Stimulated activated CD8-positive, alpha-beta memory T cell treated with anti-CD3 and anti-CD28 coated beads, Interleukin-7, amount 100 ng/mL, for 1 hour (primary cell): ENCODE measurements at places on chromosomes 7 and 10.

GRCh38 chr10:126504063-126504760, 115.9 kb upstream of the ADAM12 start:
- no peak for DNase-seq

- DNase-seq, result no peak
Measured at GRCh38 chr10:101367569-101368453, 13.8 kb downstream of the BTRC start.

DNA sequence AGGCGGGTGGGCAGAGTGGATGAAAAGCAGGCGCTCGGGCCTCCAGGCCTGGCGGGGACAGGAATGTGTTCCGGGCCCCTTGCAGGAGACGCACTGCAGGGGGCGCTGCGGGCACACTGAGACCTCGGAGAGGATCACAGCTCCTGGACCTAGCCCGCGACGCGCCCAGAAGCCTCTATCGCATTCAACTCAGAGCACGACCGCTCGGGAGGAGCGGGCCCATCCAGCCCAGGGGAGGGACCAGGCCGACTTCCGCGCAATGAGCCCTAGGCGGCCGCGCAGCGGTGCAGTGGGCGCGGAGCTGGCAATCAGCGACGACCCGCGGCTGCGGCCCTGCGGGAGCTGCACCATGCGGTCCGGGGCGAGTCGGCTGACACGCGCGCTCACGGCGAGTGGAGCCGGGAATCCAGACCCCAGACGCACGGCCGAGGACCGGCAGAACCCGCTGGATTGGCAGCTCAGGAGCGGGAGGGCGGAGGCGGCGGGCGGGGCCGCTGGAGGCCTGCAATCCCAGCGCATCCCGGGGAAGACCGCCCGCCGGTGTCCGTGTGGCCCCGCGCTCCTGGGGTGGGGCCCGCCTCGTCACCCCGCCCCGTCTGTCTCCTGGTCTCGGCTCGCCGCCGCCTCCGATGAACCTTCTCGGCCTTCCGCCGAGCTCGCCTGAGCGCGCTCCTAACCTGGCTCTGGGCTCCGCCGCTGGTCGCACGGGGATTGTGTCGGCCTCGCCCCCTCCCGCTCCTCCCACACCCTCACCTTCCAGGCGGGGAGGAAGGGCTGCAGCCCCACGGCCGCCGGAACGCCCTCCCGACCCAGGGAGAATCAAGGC, 33.5 kb upstream of the GRID1 start:
- DNase-seq, result peak; percentile 89

- DNase-seq, result no peak
Measured at GRCh38 chr10:51257511-51258248, 183.4 kb downstream of the PRKG1 start.

GRCh38 chr10:67676208-67676825, 19.7 kb downstream of the CTNNA3 start:
- DNase-seq, result no peak

DNA sequence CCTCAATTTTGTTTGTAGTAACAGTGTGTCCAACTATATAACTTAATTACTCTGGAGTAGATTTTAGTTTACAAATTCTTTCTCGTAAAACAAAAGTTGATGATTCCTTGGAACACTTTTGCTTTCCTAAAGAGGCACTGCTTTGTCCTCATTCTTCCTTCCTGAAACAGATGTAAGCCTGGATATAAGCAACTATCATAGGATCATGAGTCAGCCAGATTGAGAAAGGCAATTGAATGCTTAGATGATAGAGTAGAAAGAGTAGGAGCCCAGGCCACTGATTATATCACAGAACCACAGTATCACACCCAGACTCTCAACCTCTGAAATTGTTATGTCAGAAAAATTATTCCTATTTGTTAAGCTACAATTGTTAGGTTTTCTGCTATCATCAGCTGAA, 69.9 kb downstream of the TMEM106B start:
- no peak for DNase-seq

DNA sequence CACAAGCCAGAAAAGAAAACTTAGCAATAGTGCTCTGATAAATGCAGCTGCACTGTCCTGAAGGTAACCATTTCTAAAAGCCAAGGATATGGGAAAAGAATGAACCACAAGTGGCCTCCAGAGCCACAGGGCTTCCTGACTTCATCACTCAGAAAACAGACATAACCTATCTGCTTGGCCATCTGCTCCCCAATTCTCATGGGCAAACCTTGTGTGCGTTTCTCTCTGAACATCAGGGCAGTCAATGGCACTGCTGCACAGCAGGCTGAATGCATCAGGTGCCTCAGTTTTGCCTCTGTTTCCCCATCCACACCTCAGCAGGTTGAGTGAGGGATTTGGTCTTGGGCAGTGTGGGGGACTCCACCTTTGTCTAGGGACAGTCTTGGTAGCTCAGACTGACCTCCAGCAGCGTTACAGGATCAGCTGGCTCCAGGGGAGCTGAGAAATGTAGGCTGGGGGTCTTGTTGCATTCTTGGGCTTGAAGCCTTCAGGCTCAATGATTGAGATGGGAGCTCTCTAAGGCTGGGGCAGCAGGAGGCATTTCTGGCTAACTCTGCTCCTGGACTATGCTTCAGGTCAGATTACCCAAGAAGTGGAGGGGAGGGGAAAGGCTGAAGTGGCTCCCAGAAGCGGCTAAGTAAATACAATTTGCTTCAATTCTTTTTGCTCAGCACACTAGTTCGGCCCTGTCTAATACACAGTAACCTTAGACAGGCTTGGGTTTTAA, 23.6 kb upstream of the PDLIM1 start:
- no peak for DNase-seq

DNA sequence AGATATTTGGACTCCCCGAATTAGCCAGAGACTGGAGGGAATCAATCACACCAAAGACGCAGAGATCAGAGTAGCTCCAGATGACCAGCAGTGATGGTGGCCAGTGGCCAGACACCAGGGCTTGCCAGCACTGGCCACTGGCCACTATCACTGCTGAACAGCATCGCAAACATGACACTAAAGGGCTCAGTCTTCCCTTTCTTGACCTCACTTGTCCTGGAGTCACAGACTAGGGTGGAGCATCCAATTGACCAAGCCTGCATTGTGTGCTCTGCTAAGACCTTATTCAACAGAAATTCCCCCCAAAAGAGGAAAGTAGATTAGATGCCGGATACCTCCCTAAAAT, 234.7 kb downstream of the CREB5 start:
- no peak for DNase-seq

- DNase-seq, result no peak
Measured at GRCh38 chr10:48608976-48609375, 4.1 kb upstream of the ARHGAP22 start.

DNA sequence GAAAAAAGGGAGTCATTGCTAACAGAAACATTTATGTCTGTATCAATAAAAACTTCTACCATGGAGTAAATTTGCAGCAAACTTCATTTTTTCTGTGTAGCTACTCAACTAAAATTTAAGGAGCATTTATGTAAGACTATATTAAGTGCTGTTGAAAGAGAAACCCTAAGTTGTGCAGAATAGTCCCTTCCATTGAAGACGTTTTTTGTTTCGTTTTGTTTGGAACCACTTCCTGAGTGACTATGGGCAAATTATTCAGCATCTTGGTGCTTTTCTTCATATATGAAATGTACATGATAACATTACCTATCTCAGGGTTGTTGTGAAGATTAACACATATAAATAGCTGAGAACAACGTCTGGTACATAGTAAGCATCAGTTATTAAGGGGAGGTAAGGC, 24.3 kb downstream of the SEM1 start:
- no peak for DNase-seq

- DNase-seq, result no peak
Measured at GRCh38 chr7:138477081-138477578, 17.1 kb downstream of the TRIM24 start.

GRCh38 chr10:4051641-4052151, 266.7 kb upstream of the KLF6 start:
- DNase-seq, result no peak

GRCh38 chr7:88398459-88398858, 91.8 kb upstream of the STEAP4 start:
- DNase-seq, result no peak

GRCh38 chr10:11424456-11425295, 186.8 kb downstream of the USP6NL start:
- DNase-seq, result no peak

DNA sequence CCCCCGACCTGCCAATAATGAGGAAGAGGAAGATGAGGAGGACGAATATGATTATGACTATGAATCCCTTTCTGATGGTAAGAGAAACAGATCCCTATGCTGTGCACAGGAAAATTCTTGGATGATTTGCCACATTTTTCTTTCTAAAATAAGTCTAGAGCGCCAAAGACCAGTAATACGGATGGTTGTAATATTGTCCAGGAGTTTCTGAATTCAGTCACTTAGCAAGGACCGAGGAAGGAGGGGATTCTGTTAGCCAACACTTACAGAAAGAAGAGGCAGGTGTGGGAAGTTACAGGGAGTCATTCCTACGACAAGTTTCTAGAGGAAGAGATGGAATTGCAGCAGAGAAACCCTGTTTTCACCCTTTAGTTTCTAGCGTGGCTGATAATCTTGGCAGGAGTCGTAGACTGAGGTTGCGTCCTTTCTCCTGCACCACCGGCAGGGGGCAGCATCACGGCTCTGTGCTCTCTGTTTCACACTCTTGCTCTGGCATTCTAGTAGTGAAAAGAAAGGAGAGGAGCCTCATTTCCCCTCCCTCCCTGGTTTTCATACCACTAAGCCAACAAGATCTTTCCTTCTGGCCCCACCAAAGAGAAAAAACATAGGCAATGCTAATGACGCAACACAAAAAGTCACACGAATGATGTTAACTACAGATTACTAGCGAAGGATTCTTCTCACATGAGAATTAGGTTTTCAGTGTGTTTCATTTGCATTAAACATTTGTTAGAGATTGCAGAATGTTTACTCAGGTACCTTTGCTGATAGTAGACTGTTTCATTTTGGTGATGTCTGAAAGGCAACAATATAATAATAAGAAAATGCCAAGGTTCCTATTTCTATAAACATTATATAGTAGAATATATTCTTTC, 82.7 kb downstream of the NOC3L start:
- DNase-seq, result peak; percentile 5

DNA sequence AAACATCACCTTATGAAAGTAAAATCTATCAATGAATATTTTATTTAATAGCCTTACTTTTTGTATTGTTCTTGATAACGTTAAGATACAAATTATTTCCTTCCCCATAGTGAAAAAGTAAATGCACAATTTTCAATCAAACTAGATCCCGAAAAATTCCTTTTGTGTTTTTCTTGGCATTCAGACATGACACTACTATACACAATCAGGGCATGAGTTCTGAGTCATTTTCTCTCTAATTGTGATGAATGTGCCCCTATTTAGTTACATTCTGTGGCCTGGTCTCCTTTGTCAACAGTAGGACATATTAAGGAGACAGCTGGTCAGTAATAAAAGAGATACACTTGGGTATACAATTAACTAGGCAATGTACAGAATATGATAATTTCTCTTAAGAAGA, 19.8 kb downstream of the COL1A2 start:
- no peak for DNase-seq

DNA sequence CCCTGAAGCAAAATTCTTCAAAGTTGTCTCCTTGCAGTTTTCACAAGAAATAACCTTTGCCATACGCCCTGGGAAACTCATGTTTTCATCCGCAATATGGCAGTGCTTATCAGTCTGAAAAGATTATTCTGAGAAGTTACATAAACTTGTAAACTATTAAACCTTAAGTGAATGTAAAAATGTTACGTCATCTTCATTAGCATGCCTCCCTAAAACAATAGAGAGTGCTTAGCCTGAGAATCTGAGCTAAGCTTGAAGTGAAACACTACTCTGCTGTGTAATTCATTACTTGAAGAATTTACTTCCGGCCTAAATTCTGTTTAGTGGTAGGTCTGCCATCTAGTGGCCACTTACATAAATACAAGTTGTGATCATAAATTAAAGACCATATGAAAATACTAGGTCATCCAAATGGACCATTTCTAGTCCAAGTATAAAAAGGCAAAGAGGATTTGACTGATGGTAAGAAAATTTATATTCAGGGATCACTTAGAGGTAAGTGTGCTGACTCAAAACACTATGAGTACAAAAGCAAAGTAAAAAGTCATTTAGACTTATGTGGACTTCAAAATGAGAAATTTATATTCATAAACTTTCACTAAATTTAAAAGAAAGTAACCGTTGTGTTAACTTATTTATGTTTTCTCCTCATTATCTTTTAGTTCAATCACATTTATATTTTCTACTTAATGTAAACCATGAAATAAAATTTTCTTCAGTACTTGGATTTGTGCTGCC, 745.1 kb upstream of the LRRTM3 start:
- DNase-seq, result no peak

DNA sequence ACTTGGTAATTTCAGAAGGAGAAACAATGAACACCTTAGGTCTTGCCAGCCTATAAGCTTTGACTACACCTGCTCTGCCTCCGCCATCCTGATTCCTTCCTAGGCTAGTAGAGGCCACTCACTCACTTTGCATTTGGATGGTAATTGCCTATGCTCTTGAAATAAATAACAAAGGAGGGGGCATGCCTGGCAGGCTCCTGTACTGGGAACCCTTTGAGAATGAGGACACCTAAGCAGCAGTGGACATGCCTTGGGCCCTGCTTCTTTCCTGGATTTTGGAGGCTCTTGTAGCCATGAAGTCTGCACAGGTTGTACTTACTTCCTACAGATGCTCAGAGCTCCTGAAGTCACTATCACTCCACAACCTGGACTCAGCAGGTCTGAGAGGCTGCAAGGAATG, 65.8 kb downstream of the BLNK start:
- no peak for DNase-seq

DNA sequence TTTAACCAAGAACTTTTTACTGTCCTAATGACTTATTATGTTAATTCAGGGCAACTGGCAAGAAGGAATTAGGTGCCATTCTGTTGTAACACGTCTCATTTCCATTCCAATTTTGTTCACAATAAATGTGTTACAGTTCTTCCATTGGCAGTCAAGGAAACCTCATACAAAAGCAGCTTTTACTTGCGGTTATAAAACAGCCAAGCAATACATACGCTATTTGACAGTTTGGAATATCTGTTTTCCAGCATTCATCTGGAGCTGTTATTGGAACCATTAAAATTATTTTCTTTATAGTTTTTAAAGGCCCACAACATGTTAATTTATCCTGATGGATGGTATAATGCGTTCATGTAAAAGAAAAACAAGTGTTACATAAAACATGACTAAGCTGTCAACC, 33.3 kb downstream of the MTERF1 start:
- no peak for DNase-seq

GRCh38 chr10:59258890-59259289, 82.4 kb downstream of the PHYHIPL start:
- no peak for DNase-seq

DNA sequence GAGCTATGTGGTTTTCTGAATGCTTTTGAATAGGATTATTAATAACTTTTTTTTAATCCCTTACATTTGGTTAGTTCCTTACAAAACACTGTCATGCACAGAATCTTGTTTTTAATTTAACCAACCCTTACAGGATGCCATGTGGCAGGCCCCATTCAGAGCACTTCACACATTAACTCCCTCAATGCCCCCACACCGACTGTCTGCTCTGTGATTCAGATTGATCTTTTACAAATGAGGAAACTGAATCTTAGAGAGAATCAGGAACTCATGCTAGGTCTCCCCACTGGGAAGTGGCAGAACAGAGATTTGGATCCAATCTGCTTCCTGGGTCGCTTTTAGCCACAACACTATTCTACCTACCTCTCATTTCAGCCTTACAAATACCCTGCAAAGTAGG, 195.8 kb upstream of the NPVF start:
- no peak for DNase-seq

- DNase-seq, result no peak
Measured at GRCh38 chr10:85464336-85464735, 902.3 kb downstream of the GRID1 start.
